LNCaP clone FGC (cell line): ENCODE measurements at places on chromosomes 16 and 17.

- DNase-seq = no peak
These were observed 928.0 kb upstream of the SOX9 start for GRCh38 chr17:71192848-71193247.

DNA sequence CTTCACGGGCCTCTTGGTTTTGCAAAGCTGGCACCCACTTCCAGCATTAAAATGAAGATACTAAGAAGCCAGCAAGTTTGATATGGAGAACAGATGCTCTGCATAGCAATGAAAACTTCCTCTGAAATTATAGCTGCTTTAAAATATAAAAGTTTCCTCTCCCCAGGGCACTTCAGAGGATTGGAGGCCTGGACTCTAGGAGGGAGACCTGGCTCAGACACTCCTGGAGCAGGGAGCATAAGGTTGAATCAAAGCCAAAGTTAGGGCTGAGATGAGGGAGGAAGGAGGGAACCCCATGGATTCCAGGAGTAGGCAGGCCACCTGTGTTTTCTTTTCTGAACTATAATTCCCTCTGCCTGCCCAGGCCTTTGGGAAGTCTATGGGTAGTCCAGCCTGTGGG, 176.0 kb upstream of the RPL38 start:
- DNase-seq = no peak

DNA sequence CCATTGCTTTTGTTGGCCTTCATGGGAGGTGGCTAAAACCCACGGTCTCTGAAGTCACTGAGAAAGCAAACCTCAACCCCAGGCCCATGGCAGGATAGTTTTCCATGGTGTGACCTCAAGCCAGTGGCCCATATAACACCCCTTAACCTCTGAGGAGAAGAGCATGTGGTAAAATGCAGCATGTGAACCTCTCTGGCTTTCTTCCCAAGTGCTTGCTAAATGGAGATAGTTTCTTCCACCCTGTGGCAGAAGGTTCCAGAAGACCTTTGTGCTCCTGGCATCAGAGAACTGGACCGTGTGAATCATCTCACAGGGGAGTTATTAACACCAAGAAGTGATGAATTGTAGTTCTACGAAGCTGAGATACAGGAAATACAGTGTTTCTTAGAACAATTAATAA, 47.3 kb downstream of the MYOCD start:
- DNase-seq = no peak

DNA sequence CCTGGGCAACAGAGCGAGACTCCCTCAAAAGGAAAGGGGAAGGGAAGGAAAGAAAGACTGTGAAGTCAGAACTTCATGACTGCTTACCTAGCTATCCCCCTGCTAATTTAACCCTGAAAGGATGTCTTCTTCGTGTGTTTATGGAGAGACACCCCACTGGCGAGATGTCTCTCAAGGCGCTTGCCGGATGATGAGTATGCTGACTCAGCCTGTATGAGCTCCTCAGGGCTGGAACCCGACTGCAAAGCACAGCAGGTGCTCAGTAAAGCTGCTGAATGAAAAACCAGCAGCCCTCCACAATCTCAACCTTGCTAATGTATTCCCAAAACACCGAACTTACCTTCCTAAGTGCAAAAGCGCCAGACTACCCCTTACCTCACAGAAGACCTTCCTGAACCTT, 2.3 kb downstream of the ANKFY1 start:
- no peak for DNase-seq

GRCh38 chr17:56694825-56695224, 101.3 kb downstream of the NOG start:
- no peak for DNase-seq

GRCh38 chr17:62880120-62880519, 72.0 kb upstream of the MARCHF10 start:
- no peak for DNase-seq

DNA sequence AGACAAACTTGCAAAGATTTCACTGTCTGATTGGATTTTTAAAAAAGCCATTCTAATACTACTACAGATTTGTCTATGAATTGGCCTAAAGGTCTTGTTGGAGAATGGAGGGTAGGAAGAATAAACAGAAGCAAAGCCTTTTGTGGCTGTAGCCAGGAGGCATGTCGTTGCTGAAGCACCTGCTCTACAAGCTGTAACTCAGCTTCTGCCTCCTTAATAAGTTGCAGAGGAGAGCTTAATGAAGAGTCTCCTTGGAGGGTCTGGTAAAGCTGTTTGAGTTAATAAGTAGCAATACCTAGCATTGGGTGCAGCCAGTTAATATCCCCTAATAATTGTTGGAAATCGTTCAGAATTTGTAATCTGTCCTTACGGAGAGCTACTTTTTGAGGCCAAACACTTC, 10.0 kb upstream of the ZNF689 start:
- no peak for DNase-seq

GRCh38 chr17:36460265-36460937, 26.1 kb upstream of the ZNHIT3 start:
- no peak for DNase-seq

DNA sequence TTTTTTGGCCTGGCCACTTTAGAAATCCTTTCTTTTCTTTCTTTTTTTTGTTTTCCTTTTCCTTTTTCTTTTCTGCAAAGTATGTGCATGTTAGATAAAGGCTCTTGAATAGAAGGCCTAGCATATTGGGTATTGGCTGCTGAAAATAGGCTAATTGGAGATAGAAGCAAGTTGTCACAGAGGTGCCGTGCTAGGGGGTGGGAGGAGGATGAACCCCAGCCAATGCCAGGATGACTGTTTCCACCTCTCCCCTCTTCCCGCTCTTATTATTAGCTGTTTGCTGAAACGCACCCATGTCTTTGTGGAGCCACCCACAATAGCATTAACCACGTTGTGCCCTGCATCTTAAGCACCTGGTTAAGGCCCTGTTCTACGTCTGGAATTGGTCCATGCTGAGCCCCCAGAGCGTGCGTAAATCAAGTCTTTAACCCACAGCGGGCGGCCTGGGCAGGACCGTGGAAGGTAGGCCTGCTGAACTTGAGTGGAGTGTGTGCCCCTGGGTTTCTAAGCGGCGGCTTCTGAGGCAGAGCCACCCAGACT, 123.6 kb downstream of the MSI2 start:
- no peak for DNase-seq

- no peak for DNase-seq
These were observed 24.5 kb upstream of the MAPT start for GRCh38 chr17:45869676-45870341.

DNA sequence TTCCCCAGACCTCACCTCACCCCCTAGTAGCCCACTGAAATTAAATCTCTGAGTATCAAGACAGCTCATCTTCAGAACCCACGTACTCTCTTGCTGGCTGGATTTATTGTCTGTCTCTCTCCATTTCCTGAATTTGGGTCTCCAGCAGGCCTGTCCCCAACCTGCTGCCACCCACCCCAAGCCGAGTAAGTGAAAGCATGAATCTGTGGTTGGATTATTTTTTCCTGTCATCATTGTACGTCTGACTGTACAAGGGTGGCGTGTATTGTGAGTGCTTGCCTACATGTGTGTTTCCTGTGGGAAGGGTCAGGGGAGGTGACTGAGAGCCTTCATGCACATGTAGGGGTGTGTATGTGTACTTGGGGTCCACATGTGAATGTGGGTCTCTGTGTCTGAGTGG, 5.4 kb downstream of the TNP2 start:
- DNase-seq = no peak

- no peak for DNase-seq
These were observed 197.1 kb upstream of the TBX2 start for GRCh38 chr17:61202564-61202963.

GRCh38 chr17:59178266-59178985, 22.9 kb downstream of the PRR11 start:
- DNase-seq = no peak

DNA sequence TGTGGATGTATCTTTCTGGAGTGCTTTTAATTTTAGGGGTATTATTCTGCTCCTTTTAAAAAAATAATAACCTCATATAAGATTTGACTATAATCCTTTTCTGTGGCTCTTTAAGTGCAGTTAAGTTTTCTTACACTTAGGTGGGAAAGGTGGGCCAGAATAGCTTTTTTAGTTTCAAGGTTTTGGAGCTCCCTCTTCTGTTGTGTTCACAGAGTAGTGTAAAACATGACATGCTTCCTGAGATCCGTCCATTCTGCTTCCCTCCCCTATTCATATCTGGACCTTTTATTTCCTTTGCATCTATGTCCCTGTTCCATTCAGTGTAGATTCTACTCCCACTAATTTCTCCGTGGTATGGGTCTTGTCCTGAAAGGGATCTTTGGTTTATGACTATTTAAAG, 12.8 kb downstream of the LRRC36 start:
- DNase-seq = no peak

- DNase-seq = no peak
These were observed 8.2 kb downstream of the IGFBP4 start for GRCh38 chr17:40451420-40451819.

DNA sequence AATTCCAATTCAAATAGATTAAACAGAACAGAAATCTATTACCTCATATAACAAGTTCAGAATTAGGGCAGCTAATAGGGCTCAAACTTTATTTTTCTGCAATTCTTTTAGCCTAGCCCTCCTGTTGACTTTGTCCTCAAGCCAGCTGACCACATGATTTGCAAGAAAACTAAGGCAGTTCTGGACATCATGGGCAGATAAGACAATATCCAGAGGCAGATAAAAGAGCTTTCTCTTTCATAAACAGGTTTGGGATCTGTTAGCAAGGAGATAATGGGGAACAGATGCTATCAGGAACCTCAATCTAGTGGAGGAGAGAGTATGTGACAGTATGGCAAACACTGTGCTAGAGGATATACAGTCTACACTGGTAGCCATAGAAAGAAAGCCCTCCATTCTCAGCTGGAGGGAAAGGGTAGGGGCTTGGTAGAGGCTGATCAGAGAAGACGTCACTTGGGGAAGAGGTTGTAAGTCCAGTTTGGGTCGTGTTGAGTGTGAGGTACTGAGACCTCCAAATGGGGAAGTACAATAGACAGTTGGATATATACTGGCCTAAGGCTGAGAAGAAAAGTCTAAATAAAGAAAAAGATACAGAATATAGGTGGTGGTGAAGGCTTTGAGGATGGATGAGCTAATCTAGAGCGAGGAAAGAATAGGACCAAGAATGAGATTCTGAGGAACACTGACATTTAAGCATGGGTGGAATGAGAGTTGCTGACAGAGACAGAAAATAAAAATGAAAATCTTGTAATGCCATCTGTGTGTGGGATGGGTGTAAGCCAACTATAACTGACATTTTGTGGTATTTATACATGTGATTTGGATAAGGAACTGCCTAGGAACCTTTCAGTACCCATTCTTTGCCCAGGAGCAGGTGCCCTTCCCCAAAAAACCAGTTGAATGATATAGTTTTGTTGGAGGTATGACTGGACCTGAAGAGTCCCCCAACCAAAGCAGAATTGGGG, 67.4 kb downstream of the CYB561 start:
- DNase-seq = no peak

DNA sequence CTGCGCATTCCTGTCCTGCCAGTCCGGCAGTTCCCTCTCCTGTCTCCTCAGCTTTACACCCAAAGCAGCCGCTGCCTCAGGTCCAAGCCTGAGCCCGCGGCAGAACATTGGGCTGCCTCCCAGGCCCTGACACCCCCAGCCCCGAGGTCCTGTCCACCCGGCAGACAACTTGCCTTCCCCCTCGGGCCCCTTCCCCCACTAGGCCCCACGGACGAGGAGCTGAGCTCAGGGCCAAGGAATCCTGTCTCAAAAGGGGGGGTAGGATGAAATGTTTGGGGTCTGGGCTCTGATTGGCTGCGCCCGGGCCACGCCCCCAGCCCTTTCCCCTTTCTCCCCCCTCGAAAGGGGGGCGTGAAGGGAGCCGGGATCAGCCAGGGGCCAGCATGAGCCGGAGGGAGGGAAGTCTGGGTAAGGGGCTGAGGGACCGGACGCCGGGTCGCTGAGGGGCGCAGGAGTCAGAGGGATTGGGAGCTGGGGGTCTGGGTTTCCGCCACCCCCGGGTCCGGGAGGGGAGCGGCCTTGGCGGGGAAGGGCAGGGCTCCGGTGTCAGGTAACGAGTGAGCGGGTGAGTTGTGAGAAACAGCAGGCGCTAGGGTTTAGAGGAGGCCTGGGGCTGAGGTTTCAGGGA, at the start of gene CTF1:
TSS of gene CTF1 (plus strand) at position 354 of the 628 bp plus-strand sequence. CDS start at position 384, 30 bp downstream.
- no peak for DNase-seq

GRCh38 chr16:27270349-27270748, 1.8 kb upstream of the NSMCE1 start:
- DNase-seq = no peak

GRCh38 chr16:1379304-1380076, 27.8 kb downstream of the GNPTG start:
- no peak for DNase-seq

- DNase-seq = no peak
These were observed 19.7 kb downstream of the CYB5B start for GRCh38 chr16:69443927-69444631.

DNA sequence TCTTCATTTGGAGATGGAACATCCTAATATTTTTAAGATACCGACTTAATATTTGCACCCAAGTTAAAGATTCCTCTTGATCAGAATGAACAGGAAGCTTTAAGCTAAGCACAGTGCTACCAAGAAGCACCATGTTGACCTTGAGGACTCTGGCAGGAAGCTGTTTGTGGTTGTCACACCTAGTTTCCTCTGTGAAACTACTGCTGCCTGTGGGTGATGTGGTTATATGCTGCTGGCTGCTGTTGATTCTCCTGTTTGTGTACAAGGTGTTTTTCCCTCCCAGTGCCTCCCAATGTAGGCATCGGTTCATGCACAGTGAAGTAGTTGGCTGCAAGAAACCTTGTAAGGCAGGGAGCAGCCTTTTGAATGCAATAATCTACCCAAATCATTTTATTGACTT, 23.4 kb downstream of the RBL2 start:
- DNase-seq = no peak

- DNase-seq = no peak
These were observed 72.2 kb downstream of the ZNF778 start for GRCh38 chr16:89289428-89290395.

DNA sequence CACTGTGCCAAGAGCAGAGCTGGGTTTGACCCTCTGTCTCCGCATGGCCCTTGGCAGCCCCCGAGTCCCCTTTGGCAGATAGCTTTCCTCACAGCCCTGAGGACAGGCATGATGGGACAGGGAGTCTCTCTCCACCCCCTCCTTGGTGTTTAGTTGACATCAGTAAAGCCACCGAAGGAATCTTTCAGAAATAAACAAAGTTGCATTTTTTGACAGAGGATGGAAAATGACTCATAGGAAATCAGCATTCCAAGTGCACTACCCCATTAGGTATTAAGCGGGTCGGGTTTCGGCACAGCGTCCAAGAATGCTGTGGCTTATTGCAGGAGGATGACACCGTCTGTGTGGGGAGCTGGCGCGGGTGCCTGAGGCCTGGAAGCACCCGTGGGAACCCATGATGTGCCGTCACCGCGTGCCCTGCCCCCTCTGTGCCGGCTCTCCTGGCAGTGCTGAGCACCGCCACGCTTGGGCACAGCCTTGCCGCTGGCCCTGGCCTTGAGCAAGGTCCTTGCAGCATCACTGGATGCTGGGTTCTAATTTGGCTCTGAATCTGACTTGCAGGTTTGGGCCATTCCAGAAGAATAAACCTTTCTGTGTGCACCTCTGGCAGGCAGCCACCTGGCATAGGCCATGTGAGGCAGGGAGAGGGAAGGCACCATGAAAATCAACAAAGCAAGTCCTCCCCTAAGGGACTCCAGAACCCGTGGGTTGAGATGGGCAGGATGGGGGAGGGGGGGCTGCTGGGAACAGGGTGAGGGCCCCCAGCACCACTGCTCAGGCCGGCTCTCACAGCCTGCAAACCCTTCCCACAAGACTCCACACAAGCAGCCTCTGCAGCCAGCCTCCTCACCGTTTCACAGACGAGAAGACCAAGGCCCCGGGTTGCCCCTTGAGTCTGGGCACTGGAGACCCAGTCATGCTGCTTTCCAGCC, 50.5 kb upstream of the ZNF469 start:
- peak; percentile 43 for DNase-seq

GRCh38 chr17:17744116-17744515, 62.9 kb downstream of the RAI1 start:
- no peak for DNase-seq

GRCh38 chr16:80009971-80010659, 409.6 kb upstream of the MAF start:
- no peak for DNase-seq
